ENCODE measurements at places on chromosomes 5 and 9.

DNA sequence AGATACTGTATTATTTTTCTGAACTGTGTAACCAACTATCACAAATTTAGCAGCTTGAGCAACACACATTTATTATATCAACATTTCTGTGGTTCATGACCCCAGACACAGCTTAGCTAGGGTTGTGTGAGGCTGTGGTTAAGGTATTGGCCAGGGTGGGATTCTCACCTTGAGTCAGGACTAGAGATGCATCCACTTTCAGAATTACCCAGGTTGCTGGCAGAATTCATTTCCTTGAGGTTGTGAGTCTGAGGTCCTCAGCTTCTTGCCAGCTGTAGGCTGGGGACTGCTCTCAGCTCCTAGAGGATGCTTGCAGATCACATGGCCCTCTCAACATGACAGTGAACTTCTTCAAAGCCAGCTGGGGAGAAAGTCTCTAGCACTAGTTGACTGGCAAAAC is 122.5 kb upstream of the RASGRF2 start:
- DNase-seq = no peak

- DNase-seq = no peak
Measured at GRCh38 chr5:125026867-125027731, 280.7 kb upstream of the ZNF608 start.

GRCh38 chr9:33439731-33440130 is 7.7 kb downstream of the AQP3 start:
- DNase-seq = no peak

- DNase-seq = no peak
Measured at GRCh38 chr5:135212361-135213026, 178.5 kb upstream of the PITX1 start.

DNA sequence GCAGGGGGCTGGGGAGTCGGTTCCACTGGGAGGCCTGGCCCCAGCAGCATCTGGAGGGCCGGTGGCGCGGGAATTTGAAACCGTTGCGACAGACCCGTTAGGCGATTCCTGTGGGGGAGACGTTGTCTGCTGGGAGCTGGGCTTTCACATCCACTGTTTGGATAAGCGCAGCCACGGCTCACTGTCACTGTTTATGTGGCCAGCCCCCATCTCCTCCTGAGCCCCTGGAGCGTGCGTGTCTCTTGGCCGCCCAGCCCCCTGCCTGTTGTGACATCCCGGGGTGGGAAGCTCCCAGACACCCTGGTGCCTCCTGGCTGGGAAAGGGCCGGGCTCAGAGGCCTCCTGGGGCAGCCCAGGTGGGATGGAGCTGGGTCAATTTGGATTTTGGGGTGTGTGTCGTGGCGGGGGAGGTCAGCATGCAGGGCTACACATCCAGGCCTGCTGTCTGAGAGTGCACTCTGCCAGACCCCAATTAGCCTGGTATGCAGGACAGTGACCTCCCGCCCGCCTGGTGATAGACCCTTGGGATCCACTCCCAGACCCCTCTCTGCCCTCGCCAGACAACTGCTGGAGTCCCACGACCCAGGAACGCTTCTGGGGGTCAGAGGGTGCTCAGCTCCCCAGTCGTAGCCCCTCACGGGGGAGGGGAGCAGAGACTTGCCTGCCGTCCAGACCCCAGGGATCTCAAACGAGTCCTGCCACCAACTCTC is 62.0 kb upstream of the RNU6ATAC start:
- no peak for DNase-seq

DNA sequence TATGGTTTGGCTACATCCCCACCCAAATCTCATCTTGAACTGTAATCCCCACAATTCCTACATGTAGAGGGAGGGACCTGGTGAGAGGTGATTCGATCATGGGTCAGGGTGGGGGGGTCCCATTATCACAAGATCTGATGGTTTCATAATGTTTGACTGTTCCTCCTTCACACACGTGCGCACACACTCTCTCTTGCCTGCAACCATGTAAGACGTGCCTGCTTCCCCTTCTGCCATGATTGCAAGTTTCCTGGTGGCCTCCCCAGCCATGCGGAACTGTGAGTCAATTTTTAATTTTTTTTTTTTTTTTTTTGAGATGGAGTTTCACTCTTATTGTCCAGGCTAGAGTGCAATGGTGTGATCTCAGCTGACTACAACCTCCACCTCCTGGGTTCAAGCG is 27.0 kb downstream of the FAM169A start:
- DNase-seq = no peak

DNA sequence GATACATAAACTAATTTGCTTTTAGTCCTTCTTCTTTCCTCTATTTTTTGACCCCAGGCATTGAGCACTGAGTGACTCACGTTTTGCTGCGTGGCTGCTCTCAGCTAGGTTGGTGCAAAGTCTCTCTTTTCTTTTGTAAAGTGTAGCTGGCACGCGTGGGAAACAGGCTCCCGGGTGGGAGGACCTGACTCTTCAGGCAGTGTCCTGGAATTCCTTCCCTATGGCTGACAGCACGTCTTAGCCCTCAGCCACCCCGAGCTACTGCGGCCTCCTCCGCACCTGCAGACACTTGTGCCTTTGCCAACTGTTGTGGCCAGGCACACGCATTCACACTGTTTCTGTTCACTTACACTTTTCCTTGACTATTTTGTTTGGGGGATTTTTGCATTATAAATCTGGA is 877 bp upstream of the SCGB3A1 start:
- no peak for DNase-seq

DNA sequence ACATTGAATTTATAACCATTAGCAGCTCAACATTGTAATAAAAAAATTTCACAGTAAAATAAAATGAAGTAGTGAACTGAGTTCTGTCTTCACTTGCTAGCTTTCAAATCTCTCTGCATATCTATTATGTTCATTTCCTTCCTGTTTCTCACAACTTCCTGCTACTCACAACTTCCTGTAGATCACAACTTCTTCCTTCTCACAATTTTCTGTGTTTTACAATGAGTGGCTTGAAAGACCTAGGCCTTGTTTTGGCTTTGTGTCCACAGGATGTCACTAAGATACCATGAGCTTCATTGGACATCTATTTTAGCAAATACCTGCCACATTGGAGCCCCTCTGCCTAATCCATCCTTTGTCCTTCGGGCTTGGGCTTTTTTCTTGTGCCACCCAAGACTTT is 480.3 kb upstream of the ADAMTS16 start:
- DNase-seq = no peak

DNA sequence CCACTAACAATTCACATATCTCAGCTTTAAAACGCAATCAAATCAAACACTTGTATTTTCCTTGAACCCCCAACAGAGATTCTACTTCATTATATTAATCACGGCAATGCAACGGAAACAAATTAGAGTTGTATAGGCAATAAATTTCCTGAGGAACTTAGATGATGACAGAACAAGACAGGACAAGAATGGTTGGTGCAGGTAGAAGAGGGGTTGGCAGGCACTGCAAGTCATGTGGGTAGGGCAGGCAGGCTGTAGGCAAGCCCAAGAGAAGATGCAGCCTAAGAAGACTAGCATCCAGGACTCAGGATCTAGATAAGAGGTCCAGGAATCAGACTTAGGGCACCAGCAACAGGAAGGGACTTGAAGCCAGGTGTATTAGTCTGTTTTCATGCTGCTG is 16.6 kb upstream of the FEM1C start:
- DNase-seq = no peak

GRCh38 chr5:31364881-31365636 is 166.8 kb downstream of the DROSHA start:
- no peak for DNase-seq

DNA sequence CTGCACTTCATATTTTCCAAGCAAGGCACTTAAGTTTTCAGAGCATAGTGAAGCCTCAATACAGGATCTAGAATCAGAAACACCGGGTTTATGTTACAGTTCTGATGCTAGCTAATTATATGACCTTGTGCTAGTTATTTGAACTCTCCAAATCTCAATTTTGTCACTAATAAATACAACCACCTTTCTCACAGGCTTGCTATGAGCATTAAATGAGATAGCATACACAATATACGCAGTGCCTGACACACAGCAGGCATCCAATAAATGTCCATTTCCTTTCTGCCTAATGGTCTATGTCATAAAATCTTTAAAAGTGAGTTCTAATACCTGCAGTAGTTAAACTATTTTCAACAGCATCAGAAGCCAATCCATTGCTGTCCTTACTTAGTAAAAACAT is 32.9 kb downstream of the NADK2 start:
- no peak for DNase-seq

DNA sequence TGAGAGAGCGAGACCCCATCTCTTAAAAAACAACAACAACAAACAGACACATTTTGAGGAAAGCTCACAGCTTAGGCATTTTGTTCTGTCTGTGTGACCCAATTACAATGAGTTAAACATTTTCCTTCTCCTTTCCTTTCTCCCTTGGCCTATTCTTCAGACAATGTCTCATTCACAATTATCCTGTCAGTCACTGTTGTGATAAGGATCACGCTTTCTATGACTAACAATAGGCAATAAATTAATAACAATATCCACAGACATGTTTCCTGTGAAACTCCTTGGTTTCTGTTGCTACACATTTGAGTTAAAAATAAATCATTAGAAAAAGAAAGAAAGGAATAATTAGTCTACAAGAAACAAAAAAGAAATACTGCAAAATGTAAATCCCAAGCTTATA is 19.8 kb upstream of the CARTPT start:
- DNase-seq = no peak

- no peak for DNase-seq
Measured at GRCh38 chr5:117652036-117652957, 1077.7 kb upstream of the SEMA6A start.

DNA sequence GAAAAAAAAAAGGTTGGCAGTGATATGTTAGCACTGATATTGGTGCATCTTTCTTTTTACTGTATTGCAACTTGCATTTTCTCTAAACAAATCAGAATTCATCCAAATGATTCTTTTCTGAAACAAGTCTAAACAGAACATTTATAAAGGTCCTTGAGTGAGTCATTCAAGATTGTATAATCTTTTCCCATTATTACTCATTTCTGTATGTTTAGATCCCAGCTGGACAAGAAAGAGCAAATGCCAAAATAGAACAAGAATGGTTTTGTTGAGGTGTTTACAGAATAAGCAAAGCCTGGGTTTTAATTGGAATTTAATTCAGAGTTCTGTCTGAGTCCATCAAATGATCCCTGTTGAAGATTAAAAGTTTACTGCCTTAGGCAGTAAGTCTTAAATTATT is 112.3 kb downstream of the VCAN start:
- DNase-seq = no peak

Data from activated B cell treated with CpG ODN at 0.5 μM for 24 hours (primary cell).